Left lung (tissue), 14 donors: ENCODE measurements at places on chromosomes 2 and 18. TPM values are rescaled to one million over a fixed set of nuclear protein-coding genes. Genes with fewer than 3 reads are reported as not detected.
A peak's percentile ranks its signal among the peaks of the same experiment; 100 is the strongest.

GATA6 gene
- total RNA-seq = 29.9 TPM

MOGAT1 gene
- total RNA-seq = 0.26 TPM

KIF1A gene
- total RNA-seq = 0.42 TPM

ZNF512 gene
- 29.3 TPM for total RNA-seq

LIMS3 gene
- total RNA-seq = 1.5 TPM

DSG4 gene
- total RNA-seq = not detected

ORC2 gene
- total RNA-seq = 35.0 TPM

DSC2 gene
- 18.5 TPM for total RNA-seq

MC2R gene
- total RNA-seq = not detected

NYAP2 gene
- 0.55 TPM for total RNA-seq

PIK3C3 gene
- 47.1 TPM for total RNA-seq

CFAP65 gene
- 4.3 TPM for total RNA-seq

DNA sequence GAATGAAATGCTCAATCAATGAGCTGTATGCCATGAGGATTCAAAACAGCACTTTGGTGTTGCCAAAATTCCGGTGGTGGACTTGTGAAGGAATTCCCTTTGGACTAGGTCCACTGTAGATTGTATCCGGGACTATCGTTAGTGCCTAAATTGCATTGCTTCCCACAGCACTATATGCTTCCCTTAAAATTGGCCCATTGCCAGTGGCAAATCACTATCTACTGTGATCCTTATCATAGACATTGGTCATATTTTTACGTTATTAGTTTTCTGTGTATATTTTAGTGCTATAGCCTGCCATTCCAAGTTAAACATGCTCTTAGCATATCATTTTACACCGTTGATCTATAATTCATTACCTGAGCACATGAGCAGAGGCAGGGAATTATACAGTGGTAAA, 1.7 kb downstream of the PJVK start:
- no peaks in the 10 kb centered on the region for H3K27me3 ChIP-seq
- peaks cover 5% of the 10 kb centered on the region for H3K36me3 ChIP-seq
- no peak overlapping the region for H3K4me3 ChIP-seq
- H3K4me1 ChIP-seq = peaks cover 32% of the 10 kb centered on the region
- H3K27ac ChIP-seq = no peak overlapping the region
- no peak for DNase-seq

GRCh38 chr2:182668671-182669070, 47.4 kb upstream of the DNAJC10 start:
- DNase-seq = no peak
- H3K4me3 ChIP-seq = no peak overlapping the region
- no peak overlapping the region for H3K27ac ChIP-seq
- H3K36me3 ChIP-seq = no peaks in the 10 kb centered on the region

- H3K36me3 ChIP-seq = no peaks in the 10 kb centered on the region
- DNase-seq = no peak
- no peak overlapping the region for H3K27ac ChIP-seq
Measured at GRCh38 chr18:55343396-55344073, 244.5 kb downstream of the TCF4 start.

DNA sequence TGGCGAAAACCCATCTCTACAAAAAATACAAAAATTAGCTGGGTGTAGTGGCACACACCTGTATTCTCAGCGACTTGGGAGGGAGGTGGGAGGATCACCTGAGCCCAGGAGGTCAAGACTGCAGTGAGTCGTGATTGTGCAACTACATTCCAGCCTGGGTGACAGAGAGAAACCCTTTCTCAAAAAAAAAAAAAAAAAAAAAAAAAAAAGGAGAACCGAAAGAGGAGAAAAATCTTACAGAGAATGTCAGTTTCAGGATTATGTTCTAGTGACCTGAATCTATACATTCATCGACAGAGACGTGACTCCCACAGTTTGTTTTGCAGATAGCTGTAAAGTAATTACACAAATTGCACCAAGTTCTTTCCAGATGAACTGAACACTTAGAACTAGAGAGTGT, 187.8 kb downstream of the FTCDNL1 start:
- DNase-seq = no peak
- no peak overlapping the region for H3K27ac ChIP-seq
- H3K4me1 ChIP-seq = no peaks in the 10 kb centered on the region
- no peaks in the 10 kb centered on the region for H3K27me3 ChIP-seq
- H3K4me3 ChIP-seq = no peak overlapping the region
- H3K36me3 ChIP-seq = no peaks in the 10 kb centered on the region

GRCh38 chr2:103945083-103945482, 908.8 kb upstream of the POU3F3 start:
- no peaks in the 10 kb centered on the region for H3K4me1 ChIP-seq
- no peak overlapping the region for H3K4me3 ChIP-seq
- H3K27me3 ChIP-seq = no peaks in the 10 kb centered on the region
- no peak for DNase-seq
- H3K27ac ChIP-seq = no peak overlapping the region

GRCh38 chr18:316393-316792, 48.5 kb upstream of the THOC1 start:
- no peak overlapping the region for H3K27ac ChIP-seq
- no peak overlapping the region for H3K4me3 ChIP-seq
- H3K4me1 ChIP-seq = no peaks in the 10 kb centered on the region

DNA sequence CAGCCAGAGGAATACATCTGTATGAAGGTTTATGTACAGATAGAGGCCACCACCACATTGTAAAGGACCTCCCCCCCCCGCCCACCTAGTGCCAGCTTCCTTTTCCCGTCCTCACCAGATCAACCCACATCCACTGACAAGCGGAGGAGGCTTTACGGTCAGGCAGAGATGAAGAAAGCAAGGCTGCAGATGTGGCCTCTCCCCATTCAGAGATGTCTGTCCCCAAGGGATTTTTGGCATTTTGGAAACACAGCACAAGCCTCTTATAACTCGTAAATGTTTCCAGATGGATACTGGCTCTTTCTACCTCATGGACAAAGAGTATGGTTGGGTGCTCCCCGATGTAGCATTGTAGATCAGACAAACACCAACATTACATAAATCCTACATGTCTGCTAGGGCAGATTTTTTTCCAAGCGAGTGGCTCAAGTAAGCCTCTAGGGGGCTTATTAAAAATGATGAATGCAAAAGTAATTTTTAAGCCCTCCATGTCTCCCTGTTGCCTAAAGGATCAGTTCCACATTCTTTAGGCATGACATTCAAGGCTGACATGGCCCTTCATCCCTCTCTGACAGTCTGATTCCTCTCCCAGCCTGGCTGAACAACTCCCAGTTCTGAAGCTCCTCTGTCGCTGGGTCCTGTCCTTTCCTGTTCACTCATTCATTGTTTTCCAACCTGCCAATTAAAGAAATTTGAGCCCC, 11.7 kb downstream of the VIT start:
- DNase-seq = no peak
- no peak overlapping the region for H3K4me3 ChIP-seq
- H3K27me3 ChIP-seq = no peaks in the 10 kb centered on the region
- H3K36me3 ChIP-seq = no peaks in the 10 kb centered on the region

GRCh38 chr2:128584296-128584890, 265.7 kb upstream of the HS6ST1 start:
- H3K27me3 ChIP-seq = no peaks in the 10 kb centered on the region
- H3K4me3 ChIP-seq = no peak overlapping the region
- no peak overlapping the region for H3K27ac ChIP-seq
- DNase-seq = no peak

DNA sequence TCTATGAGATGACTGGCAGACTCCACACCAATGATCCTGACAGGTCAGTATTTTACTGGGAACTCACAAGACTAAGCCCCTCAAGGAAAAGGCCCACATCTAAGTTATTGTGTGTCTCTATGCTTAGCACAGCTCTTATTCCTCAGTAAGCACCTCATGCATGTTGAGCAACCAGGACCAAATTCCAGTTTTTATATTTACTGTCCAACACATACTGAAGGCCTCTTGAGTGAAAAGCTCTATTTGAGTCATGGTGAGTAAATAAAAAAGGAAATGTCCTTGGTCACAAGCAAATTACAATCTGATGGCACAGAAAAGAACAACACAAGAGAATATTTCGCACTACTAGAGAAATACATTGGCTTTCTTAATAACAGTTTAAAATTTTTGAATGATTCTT, 87.9 kb upstream of the ETAA1 start:
- no peaks in the 10 kb centered on the region for H3K27me3 ChIP-seq
- no peaks in the 10 kb centered on the region for H3K36me3 ChIP-seq
- peaks cover 5% of the 10 kb centered on the region for H3K4me1 ChIP-seq
- H3K27ac ChIP-seq = peak overlapping the region; percentile 63

DNA sequence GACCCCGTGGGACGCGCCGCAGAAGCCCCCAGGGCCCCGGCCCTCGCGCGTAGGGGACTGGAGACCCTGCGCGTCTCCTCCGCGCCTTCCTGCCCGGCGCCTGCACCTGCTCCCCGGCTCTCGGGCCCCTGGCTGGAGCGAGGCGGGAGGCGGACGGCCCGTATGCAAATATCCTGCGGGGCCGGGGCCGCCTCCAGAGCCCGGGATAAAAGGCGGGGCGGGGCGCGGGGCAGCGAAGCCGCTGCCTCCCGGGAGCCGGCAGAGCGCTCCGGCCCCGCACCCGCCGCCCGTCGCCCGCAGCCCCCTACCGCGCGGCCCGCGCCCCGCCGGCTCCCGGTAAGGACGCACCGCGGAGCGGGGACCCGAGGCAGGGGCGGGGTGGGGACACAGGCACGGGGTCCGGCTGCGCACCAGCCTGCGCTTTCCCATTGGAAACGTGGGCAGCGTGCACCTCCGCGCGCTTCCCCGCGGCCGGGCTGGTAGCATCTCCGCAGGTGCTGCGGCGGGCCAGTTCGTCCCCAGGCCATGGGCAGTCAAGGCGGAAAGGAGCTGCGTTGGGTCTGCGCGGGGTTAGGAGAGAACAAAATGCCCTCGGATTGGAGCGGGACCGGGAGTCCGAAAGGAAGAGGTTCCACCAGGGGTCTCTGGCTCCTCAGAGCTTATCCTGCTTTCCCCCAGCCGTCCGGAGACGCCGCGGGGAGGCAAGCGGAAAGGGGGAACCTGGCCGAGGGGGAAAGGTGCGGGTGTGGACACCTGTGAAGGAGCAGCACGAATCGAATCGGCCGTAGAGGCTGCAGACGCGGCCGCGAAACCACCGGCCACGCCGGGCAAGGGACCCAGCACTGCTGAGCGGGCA, at the start of gene ATP6V1C2:
TSS of gene ATP6V1C2 (plus strand) at position 235 of the 856 bp plus-strand sequence. CDS start 1,220 bp downstream, outside the sequence.
- peaks cover 69% of the 10 kb centered on the region for H3K27me3 ChIP-seq
- no peaks in the 10 kb centered on the region for H3K36me3 ChIP-seq
- no peak for DNase-seq
- H3K4me1 ChIP-seq = peaks cover 18% of the 10 kb centered on the region
- no peak within 1 kb of the TSS for H3K27ac ChIP-seq
- H3K4me3 ChIP-seq = peak within 1 kb of the TSS; percentile 40

DNA sequence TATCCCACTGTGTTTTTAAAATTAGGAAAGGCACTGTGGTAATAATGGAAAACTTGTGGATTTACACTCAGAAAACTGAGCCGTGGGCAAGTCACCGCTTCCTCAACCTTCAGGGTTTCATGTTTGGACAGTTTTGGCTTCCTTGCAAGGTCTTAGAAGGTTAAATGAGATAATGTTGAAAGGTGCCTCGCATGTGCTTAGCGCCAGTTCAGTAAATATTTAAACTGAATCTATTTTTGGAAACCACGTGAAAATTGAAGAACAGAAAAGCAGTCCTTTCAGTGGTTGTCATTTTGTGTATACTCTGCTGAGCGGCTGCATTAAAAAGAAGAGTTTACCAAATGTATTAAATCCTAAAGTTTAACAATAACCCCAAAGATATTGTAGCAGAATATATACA, 15.2 kb upstream of the AGAP1 start:
- no peak overlapping the region for H3K4me3 ChIP-seq
- H3K36me3 ChIP-seq = no peaks in the 10 kb centered on the region
- no peak overlapping the region for H3K27ac ChIP-seq
- no peaks in the 10 kb centered on the region for H3K27me3 ChIP-seq
- DNase-seq = no peak
- H3K4me1 ChIP-seq = no peaks in the 10 kb centered on the region

DNA sequence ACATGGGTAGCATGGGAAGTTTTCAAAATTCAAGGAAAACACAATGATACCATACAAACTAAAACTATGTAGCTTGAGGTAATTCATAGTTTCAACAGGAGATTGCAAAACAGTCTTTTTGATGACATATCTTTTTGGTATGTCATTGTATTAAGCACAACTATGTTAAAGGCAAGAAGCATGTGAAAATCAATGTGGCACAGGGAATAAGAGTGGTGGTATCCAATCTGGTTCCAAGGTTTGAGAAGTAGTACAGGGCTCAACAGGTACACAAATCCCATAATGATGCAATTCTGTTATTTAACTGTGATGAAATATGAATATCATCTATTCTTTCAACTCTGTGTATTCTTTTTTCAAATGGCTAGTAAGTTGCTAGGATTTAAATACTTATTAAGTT, 16.4 kb upstream of the DLX2 start:
- peaks cover 24% of the 10 kb centered on the region for H3K27me3 ChIP-seq
- no peaks in the 10 kb centered on the region for H3K4me1 ChIP-seq
- no peak overlapping the region for H3K4me3 ChIP-seq
- no peak for DNase-seq
- no peak overlapping the region for H3K27ac ChIP-seq
